ENCODE measurements at places on chromosomes 6 and 20.
A peak's percentile ranks its signal among the peaks of the same experiment; 100 is the strongest.

- no peak for DNase-seq
These were observed 49.3 kb upstream of the AHI1 start for GRCh38 chr6:135546680-135547418.

DNA sequence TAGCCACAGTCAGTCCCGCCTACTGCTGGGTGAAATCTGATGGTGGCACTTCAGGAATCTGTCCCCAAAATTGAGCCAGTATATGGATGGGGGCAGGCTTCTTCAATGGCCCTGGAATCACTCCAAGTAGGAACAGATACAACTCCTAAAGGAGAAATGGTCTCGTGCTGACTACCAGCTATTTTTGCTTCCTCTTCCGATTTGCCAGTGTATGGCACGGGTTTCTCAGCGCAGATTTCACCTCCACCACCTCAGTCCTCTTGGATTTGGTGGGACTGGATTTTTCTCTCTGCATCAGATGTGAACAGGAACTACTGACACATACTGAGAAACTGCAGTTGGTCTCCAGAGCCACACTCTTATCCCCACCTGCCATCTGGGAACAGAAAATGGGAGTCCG, 27.2 kb downstream of the PNPLA1 start:
- DNase-seq, result no peak

- no peak for DNase-seq
These were observed 99.5 kb upstream of the THEMIS start for GRCh38 chr6:128000363-128000762.

GRCh38 chr6:108822401-108822800, 25.8 kb upstream of the ARMC2 start:
- no peak for DNase-seq

- DNase-seq, result peak; percentile 39
These were observed 76.7 kb downstream of the PREP start for GRCh38 chr6:105326216-105326615.

GRCh38 chr6:94065707-94066337, 646.5 kb upstream of the EPHA7 start:
- DNase-seq, result no peak
